Stimulated activated CD8-positive, alpha-beta memory T cell treated with anti-CD3 and anti-CD28 coated beads, Interleukin-7, amount 100 ng/mL, for 4 hours (primary cell): ENCODE measurements at places on chromosomes 12 and 14.

- no peak for DNase-seq
These were observed 508.5 kb downstream of the FOXG1 start for GRCh38 chr14:29274890-29275596.

DNA sequence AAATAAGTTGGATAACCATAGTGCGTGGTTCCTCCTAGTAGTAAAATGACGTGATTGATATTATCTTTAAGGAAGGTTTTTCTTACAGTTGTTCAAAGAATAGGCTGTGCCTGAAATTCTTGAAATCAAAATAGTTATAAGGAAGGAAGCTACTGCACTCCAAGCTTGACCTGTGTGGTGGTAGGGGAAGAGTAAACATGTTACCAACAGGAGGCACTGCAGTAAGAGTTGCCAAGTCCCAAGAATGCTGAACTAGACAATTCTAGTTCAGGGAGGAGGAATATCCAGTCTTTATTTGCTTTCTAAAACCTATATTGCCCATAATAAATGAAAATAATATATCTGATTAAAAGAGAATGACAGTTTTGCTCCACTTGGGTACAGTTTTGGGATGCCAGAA is 764.5 kb downstream of the TMTC2 start:
- DNase-seq, result no peak

DNA sequence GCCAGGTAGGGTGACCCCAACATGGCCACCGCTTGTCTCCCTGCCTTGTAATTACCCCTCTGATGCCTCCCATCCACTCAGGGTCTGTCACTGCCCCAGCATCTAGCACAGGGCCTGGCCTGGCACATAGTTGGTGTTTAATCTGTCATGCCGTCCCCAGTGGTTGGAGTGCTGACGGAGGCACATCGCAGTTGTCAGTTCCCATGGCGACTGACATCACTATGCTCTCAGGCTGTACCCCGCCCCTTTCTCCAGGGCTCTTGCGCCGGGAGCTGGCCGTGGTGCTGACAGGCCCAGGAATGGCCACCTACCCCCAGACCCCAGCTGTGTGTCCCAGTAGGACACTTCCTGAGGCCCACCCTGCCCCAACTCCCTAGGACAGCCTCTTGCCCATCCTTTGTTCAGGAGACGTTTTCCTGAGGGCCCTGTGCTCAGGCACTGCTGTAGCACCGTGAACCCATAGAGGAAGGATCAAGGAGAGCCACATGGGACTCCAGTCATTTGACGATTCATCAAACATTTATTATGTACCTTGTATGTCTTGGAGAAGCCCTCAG is 23.0 kb downstream of the FAM222A start:
- no peak for DNase-seq

DNA sequence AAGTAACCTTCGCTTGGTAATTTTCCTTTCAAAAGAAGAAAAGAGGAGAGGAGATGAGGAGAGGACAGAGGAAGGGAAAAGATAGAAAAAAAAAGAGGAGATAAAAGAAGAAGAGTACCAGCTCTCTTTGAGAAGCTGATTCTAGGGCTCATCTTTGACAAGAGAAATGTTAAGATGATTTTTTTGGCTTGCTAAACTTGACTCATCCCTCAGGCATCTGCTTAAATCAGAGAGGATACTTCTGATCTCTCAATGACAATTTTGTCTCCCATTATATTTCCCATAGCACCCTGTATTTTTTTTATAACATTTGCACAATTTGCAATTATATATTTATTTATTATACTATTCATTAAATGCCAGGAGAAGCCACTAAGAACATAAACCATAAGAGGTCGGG is 17.1 kb downstream of the SYT1 start:
- DNase-seq, result no peak

GRCh38 chr12:104823985-104824461 is 134.1 kb downstream of the SLC41A2 start:
- no peak for DNase-seq

DNA sequence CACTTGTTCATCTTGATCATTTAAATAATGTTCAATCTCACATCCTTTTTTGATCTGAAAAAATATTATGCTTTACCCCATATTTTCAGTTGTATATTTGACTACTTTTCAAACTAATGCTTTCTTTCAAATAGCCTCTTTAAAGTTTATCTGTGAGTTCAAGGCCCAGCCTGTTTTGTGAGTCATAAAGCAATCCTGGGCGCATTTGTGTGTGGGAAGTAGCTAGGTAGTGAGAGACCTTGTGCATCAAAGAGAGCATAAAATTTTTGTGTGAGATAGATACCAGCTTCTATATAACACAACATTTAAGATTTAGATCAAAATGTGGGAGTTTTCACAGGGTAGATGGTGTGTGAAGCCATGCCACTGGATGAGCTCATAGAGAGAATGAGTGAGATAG is 405.6 kb downstream of the NAV3 start:
- DNase-seq, result no peak

- no peak for DNase-seq
These were observed 17.9 kb upstream of the HIGD1C start for GRCh38 chr12:50934371-50934851.

DNA sequence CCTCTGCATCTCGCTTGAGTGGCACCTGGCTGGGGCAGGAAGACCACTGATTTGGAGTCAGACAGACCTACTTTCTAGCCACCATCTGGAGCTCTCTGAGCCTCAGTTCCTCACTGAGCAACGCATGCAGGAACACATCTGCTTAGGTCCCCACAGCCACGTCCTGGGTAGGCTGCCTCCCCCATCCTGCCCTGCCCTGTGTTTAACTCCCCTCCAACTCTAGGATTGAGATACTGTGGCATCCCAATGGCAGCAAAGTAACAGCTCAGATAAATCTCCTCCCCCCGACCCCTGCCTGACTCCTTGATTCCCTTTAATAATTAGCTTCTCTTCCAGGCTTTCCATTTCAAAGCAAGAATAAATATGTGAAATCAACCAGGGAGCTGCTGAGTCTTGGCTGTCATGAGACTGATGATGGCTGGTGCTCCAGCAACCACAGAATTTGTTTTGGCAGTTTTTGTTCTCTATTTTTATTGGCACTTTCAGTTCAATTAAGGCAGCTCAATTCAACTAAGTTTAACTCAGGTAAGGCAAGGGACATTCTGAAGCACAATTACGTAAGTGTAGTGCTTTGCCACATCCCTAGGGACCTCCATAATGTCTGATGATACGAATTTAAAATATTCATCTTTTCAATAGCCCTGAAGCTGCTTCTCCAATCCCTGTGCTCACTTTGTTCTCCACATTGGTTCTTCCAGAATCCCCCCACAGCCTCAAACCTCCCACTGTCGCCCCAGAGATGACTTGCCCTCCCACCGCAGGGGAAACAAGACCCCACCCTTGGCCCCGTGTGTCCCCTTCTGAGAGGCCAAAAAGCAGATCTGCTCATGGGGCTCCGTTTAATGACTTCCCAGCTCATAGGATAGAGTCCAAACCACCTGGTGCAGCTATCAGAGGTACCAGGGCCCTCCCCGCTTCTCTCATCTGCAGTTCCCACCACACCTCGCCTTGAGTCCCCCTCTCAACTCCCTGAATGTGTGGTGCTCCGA is 58.2 kb downstream of the ESR2 start:
- no peak for DNase-seq

DNA sequence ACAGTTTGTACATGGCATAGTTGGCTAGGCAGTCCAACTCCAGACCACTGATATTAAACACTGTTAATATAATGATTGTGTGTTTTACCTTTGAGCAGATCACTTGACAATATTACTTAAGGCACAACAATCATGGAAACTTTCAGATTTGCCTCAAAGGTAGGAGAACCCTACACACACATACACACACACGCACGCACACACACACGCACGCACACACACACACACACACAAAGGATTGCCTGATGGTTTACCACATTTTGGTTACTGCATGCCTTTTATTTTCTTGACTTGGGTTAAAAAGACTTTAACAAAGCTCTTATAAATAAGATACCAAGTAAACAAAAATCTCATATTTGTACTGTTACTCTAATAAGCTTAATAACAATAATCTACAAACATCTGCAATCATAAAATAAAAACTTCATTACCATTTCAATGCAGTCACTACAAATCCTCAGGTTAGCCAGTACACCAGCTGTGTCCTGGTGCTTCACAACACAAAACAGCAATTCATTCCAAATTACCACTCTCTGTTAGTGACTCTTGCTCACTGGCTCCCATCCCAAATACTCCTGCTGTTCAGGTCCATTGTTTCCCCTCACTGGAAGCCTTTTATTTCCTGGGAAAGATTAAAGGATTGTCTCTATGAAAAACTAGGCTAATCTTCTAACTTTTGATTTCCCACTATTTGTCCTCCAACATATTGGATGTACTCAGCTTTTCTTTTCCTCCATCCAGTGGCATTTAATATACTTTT is 175.2 kb upstream of the ATP2B1 start:
- DNase-seq, result no peak

DNA sequence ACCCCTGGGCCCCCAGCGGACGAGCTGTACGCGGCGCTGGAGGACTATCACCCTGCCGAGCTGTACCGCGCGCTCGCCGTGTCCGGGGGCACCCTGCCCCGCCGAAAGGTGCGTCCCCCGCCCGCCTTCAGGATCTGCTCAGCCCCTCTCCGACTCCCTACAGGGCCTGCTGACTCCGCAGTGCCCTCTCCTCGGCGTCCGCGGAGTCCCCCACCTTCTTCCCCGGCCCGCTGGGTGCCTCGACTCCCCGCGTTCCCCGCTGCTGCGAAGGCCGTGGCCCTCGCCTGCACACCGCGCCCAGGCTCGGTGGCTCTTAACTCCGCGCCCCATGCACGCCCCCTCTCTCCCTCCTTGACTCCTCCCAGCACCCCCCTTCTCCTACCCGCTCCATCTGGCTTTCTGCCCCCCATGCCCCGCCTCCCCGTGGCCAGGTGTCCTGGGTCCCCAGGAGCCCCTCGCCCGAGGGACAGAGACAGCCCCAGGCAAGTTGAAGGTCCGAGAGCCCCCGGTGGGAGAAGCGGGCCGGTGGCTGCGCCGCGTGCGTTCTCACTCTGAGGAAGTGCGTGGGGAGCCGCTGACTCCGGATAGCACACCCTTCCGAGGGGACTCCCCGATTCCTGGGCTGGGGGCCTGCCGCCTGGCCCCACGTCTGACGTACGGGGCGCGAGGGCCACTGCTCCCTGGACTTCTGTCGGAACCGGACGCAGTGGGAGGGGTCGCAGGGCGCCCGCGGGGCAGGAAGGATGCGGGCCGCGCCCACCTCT is 594 bp downstream of the TAMALIN start:
- peak; percentile 21 for DNase-seq

GRCh38 chr14:56138928-56139327 is 20.7 kb downstream of the PELI2 start:
- no peak for DNase-seq

- DNase-seq, result no peak
These were observed 77.3 kb upstream of the LTA4H start for GRCh38 chr12:96112733-96113132.

DNA sequence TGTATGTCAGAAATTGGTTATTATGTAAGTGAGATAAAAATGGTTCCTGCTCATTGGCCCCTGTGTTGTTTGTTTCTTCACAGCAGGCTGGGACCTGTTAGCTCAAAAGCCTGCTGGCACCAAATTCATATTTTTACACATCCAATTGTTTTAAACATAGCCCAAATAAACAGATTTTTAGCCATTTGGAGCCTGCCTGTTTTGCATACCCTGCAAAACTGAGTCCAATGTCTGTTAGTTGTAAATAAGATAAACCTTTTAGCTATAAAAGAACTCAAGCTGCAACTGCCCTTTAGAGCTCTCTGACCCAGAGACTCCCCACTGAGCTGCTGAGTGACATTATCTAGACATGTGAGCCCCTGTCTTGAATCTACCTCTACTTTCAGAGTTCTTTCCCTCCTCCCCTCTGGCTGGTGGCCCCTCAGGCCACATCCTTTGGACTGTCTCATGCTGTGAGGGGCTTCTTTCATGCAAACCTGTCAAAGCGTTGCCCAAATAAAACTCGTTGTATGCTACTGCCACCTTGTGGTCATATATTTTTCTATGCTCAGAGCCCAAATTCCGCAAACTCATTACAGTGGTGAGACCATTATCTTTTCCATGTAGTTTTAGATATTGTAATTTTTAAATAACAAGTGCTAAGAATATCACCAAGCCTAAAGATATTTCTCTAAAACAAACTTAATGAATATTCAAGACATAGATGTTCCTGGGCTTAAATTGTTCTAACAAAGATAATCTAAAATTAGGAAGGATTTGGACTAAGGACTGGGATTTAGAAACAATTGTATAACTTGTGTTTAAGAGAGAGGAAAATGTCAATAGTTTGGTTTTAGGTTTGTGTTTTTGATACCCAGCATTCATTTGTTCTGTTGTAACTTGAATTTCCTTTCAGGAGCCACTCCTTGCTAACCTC is 337.9 kb downstream of the AACS start:
- DNase-seq, result no peak

- DNase-seq, result no peak
These were observed 78.2 kb upstream of the TMPO start for GRCh38 chr12:98437166-98437565.
